ENCODE measurements at places on chromosomes 6 and 20.

- DNase-seq = no peak
Observed at GRCh38 chr6:98832284-98833056, 1.9 kb upstream of the POU3F2 start.

DNA sequence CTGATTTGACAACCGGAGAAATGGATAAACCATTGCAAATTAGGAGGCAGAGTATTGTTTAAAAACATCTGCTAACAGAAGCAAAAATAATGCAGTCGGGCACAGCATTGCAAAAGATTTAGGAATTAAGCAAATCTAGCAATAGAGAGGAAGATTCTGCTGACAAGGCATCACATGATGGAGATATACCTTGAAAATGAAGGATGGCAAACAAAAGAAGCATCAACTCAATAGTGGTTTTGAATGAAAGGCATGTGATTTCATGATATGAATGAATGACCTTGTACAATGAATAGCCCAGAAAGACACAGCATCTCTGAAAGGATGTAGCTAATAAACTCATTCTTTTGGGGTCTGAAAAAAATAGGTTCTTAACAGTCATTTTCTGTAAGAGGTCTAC, 8.6 kb upstream of the RBM39 start:
- no peak for DNase-seq

DNA sequence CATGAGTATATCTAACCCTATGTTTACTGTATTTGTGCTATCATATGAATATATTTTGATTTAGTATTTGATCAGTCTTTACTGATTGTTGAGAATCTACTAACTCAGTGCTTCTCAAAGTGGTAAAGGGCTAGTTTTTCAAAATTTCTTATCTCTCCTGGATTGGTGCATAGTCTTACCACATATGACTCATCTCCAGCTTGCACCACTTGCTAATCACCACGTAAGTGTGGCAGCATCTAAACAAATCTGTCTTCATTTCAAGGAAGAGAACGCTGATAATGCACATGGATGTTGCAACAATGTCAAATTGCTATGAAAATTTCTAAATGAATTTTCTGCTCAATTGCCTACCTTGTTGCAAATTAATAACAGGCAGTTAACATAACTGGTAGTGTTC, 299.5 kb downstream of the PAX1 start:
- DNase-seq = no peak

DNA sequence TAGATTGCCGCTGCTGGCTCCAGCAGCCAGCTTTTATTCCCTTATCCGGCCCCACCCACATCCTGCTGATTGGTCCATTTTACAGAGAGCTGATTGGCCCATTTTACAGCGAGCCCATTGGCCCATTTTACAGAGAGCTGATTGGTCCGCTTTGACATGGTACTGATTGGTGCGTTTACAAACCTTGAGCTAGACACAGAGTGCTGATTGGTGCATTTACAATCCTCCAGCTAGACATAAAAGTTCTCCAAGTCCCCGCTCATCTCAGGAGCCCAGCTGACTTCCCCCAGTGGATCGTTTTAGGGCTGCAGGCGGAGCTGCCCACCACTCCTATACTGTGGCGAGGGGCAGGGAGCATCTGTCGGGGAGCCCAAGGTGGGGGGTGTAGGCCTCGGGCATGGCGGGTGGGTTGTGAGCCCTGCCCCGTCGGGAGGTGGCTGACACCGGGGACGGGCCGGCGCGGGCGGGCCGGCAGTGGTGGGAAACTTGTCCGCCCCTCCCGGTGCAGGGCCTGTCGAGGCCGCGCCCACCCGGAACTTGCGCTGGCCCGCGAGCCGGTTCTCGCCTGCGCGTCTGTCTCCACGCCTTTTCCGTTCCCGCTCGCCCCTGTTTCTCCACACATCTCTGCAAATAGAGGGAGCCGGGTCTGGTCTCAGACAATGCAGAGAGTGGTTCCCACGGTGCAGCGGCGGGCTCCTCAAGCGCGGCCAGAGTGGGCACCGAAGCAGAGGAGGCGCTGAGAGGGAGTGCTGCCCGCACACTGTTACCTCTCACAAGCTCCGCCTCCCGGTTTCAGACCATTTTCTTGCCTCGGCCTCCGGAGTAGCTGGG, 86.1 kb upstream of the STMND1 start:
- no peak for DNase-seq

DNA sequence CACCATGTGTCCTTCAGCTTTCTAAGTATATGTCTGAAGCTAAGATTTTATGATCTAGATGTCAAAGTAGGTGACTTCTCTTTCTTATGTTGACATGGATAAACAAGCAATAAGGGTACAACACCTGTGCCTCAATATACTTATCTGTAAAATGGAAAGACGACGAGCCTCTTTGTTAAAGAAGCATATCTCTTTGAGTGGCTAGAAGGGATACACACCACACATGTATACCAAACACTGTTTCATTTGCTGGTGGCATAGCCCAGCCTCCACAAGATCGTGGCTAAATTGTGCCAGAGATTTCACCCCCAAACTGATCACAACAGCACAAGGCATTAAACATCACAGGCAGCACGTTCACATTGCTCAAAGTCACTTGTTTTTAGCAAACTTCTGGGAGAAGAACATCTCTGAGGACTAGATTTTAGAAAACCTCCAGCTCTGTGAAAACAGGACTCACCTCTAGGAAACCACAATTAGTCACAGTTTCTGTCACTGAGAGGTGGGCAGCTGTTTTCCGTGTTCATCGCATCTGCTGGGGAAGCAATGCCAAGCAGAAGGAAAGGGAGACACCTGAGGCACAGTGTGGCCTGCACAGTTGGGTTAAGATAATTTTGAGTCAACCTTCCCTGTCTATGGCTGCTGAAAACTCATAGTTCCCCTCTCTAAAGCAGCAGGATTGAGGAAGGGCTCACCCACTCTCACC, 263.0 kb upstream of the PLCB4 start:
- no peak for DNase-seq

GRCh38 chr6:27862396-27863066, 49.7 kb downstream of the OR2B2 start:
- no peak for DNase-seq

DNA sequence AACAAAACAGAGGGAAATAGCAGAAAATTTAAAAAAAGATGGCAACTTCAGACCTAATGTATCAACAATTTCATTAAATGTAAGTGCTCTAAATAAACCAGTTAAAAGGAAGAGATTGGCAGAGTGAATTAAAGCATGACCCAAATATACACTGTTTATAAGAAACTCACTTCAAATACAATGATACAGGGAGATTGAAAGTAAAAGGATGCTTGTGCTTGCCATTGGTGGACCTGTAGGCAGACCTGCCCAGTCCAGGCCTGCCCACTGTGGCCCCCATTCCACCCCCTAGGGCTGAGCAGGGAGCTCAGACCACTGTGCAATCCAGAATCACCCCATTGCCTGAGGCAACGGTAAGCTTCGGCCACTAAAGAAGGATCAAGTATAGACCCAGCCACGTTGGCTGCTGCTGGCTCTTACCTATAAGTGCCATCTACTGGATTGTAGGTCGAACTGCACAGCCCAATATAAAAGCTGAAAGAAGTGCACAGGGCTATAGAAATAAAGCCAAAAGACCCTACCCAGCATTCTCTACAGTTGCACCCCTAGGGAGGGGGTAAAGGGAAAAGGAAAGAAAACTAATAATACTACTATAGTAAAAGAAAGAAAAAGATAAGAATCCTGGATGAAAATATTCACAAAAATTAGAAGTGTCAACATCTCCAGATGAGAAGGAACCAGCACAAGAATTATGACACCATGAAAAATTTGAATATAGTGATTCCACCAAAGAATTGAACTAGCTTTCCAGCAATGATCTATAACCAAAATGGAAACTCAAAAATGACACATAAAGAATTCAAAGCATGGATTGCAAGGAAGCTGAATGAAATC, 36.1 kb downstream of the PSMB1 start:
- peak; percentile 12 for DNase-seq

DNA sequence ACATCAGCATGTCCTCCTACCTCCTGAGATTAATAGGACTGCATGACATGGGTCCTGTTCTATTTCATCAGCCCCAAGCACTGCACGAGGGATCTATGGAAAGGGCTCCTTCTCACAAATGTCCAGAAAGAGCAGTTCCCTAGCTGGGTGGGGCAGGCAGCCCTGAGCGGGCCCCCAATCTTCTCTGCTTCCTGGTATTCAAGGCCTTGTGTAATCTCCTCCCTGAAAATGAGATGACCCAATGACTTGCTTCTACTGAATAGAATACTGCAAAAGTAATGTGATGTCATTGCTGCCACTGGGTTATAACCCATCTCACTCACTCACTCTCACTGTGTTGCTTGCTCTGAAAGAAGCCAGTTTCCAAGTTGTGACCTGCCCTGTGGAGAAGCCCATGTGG, 126.4 kb downstream of the OPRM1 start:
- no peak for DNase-seq

GRCh38 chr6:108528878-108529277, 31.8 kb upstream of the FOXO3 start:
- no peak for DNase-seq

GRCh38 chr6:24827970-24828369, 29.3 kb upstream of the ARMH2 start:
- no peak for DNase-seq

DNA sequence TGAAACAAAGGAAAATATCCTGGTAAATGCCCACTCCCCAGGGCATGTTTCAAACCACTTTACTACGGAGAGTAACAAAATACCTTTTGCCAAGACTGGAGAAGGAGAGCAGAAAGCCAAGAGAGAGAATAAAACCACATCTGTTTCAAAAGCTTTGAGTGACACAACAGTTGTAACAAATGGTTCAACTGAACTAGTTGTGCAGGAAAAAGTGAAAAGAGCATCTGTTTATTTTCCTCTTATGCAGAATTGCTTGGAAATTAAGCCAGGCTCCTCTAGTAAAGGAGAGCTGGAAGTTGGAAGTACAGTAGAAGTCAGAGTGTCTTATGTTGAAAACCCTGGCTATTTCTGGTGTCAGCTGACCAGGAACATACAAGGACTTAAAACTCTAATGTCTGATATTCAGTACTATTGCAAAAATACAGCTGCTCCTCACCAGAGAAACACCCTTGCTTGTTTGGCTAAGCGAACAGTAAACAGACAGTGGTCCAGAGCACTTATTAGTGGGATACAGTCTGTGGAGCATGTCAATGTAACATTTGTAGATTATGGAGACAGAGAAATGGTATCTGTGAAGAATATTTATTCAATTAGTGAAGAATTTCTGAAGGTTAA, 2.6 kb downstream of the TDRD6 start:
- no peak for DNase-seq

DNA sequence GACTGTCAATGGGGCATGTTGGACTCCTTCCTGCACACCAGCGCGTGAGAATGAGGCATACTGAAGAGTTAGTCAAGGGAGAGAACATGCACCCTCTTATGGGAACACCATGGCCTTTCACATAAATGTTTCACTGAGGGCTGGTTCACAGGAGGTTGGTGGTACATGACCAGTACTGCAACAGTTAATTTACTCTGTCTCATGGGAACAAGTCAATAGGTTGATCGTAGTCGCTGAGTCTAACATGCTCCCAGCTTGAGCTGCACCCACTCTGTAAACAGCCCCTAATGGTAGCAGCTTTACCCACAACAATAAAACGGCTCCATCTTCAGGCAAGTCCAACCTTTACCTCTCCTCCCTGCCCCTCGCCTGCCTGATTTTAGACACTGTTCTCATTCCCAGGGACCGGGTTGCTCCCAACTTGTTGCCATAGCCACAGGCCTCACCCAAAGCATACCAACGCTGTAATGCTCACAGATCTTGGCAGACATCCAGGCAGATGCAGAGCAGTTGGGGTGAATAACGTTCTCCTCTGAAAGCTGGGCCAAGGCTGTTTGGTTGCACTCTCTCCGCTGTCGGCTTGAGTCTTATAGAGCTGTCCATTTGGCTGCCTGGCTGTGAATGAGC, 111.3 kb downstream of the LY86 start:
- no peak for DNase-seq

GRCh38 chr6:154550779-154551178, 40.3 kb upstream of the CNKSR3 start:
- no peak for DNase-seq

GRCh38 chr6:70221025-70221714, 81.7 kb downstream of the COL9A1 start:
- DNase-seq = no peak

DNA sequence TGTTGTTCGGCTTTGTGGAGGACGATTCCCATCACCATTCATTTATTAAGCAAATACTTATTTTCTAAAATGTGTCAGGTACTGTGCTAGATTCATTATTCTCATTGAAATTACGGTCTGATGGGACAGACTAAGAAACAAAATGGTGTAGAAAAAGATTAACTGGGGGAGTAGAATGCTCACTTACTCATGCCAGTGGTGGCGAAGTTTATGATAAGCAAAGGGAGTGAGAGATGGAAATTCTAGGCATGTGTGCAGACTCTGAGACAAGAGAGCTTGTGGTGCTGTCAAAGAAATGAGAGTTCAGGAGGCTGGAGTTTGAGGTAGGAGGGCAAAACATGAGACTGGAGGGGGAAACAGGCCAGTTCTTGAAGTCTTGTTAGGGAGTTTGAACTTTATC, 896 bp downstream of the RPP21 start:
- DNase-seq = no peak

Measured in stimulated activated CD4-positive, alpha-beta T cell treated with anti-CD3 and anti-CD28 coated beads, Interleukin-1b, Interleukin-23, amount 100 ng/mL, for 4 hours (primary cell).